ENCODE measurements at places on chromosomes 1 and 21. TPM values are rescaled to one million over a fixed set of nuclear protein-coding genes. Genes with fewer than 3 reads are reported as not detected.
A peak's percentile ranks its signal among the peaks of the same experiment; 100 is the strongest.

DNA sequence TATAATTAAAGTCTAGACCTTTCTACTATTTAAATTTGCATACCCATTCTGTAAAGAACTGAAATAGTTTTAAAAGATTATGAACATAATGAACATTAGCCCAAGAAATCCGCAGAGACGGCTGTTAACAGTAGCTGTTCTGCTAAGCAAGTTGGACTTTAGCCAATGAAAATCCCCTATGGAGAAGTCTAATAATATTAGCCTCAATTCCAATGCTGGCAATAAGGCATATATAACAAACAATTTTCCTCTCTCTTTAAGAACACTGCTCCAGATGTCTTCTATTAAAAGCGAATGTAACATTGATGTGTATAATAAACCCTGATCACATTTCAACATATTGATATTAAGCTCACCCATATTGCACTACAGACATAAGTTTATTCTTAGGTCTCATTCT is 221.3 kb upstream of the KCTD3 start:
- no peaks in the 10 kb centered on the region for H3K27me3 ChIP-seq
- H3K4me3 ChIP-seq, result no peak overlapping the region
- DNase-seq, result no peak
- H3K4me1 ChIP-seq, result no peaks in the 10 kb centered on the region

GRCh38 chr1:36172983-36173382 is 17.0 kb downstream of the MAP7D1 start:
- peak overlapping the region; percentile 41 for H3K27ac ChIP-seq
- peaks cover 3% of the 10 kb centered on the region for H3K4me1 ChIP-seq
- no peak overlapping the region for H3K4me3 ChIP-seq
- H3K36me3 ChIP-seq, result peaks cover 29% of the 10 kb centered on the region
- no peak for DNase-seq

DNA sequence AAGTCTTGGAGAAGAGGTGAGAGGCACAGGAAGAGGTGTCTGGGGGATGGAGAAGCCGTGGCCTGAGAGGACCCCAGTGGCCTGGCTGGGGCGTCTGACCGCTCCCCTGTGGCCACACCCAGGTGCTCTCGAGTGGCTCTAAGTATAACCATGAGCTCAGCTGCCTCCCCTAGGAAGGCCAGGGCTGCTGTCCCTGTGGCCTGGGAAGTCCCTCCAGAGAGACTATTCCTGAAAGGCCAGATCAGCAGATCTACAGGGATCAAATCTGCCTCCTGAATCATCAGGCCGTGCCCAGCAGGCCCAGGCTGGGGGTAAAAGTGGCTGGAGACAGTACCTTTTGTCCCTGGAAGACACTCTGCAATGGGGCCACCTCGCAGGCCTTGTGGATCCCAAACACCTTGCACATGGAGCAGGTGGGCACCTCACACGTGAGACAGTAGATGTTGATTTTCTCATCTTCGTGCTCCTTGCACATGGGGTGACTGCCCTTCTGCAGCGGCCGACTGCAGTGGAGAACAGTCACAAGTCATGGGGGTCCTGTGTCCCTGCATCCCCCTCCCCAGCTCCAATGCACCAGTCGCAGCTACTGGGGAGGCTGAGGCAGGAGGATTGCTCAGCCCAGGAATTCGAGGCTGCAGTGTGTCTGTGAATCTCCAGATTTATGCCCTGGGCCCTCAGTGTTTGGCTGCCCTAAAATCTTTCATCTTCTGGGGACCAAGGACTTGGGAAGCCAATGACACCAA is 6.4 kb downstream of the TRIM63 start:
- DNase-seq, result no peak
- H3K36me3 ChIP-seq, result no peaks in the 10 kb centered on the region
- no peak overlapping the region for H3K27ac ChIP-seq
- peaks cover 36% of the 10 kb centered on the region for H3K27me3 ChIP-seq
- no peak overlapping the region for H3K4me3 ChIP-seq

DNA sequence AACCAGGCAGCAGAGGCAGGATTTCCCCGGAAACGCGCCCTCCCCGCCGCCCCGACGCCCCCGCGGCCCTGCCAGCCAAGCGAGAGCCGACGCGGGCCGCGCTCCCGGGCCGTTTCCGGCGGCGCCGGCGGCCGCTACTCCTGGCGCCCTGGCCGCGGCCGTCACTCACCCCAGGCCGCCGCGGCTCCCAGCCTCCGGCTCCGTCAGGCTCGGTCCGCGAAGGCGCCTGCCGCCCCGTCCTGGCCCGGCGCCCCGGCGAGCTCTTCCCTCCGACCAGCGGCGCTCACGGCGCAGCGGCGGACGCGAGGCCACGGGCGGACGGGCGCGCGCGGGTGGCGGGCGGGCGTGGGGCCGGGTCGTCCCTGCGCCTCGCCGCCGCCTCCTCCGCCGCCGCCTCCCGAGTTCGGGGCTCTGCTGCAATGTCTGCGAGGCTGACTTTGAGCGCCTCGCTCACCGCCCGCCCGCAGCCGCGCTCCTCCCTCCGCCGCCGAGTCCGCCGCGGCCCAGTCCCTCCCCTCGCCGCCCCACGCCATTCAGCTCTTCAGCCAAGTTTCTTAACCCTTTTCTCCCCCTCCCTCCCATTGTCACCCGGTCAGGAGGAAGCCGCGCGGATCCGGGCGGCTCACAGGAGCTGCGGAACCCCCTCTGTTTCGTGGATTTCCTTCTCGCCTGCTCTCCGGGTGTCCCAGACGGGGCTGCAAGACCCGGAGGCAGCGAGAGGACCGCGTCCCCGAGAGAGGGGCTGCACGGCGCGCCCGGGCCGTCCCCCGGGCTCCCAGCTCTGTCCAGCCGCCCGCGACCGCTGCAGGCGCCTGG is at the start of gene NRIP1:
Gene NRIP1 (minus strand): TSS at position 425 of the 816 bp plus-strand sequence. CDS start 96,808 bp downstream, outside the sequence.
- DNase-seq, result peak; percentile 96
- peak within 1 kb of the TSS; percentile 94 for H3K4me3 ChIP-seq

DNA sequence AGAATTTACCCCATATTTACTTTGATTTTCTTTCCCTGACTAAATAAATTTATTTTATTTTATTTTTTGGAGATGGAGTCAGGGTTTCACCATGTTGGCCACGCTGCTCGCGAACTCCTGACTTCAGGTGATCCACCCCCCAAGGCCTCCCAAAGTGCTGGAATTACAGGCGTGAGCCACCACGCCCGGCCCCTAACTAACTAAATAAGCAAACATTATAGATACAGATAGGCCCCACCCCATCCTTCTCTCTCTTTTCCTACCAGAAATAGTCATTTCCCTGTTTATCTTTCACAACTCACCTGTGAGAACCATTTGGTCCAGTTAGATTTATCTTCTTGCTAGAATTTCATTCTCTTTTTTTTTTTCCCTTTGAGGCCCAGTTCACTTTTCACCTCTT is 167.3 kb downstream of the DISC1 start:
- no peak overlapping the region for H3K4me3 ChIP-seq
- H3K27ac ChIP-seq, result no peak overlapping the region

GRCh38 chr1:54583871-54584270 is 35.8 kb downstream of the ACOT11 start:
- no peaks in the 10 kb centered on the region for H3K27me3 ChIP-seq
- no peak overlapping the region for H3K4me3 ChIP-seq
- no peaks in the 10 kb centered on the region for H3K36me3 ChIP-seq
- no peak overlapping the region for H3K27ac ChIP-seq

DNA sequence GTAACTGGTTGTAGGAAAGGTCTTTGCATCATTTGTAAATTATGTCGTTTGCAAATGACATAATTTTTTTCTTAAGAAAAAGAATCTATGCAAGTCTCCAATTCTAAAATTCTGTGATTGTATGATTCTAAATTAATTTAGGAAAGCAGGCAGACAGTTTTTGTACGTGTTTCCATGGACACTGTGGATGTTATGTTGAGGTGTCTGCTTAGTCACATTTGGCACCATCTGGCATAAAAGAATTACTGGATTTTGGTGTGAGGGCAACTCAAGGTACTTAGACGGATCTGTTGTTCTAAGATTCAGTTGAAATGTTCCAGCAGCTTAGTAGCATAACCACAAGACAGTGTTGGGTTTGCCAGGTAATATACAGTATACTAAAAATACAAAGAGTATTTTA is 42.5 kb downstream of the C1orf21 start:
- DNase-seq, result no peak
- no peak overlapping the region for H3K27ac ChIP-seq
- H3K27me3 ChIP-seq, result no peaks in the 10 kb centered on the region

- peaks cover 26% of the 10 kb centered on the region for H3K27me3 ChIP-seq
- H3K4me3 ChIP-seq, result no peak overlapping the region
- no peaks in the 10 kb centered on the region for H3K36me3 ChIP-seq
- no peak overlapping the region for H3K27ac ChIP-seq
These were observed 106.7 kb downstream of the SETD4 start for GRCh38 chr21:35953597-35953996.

DNA sequence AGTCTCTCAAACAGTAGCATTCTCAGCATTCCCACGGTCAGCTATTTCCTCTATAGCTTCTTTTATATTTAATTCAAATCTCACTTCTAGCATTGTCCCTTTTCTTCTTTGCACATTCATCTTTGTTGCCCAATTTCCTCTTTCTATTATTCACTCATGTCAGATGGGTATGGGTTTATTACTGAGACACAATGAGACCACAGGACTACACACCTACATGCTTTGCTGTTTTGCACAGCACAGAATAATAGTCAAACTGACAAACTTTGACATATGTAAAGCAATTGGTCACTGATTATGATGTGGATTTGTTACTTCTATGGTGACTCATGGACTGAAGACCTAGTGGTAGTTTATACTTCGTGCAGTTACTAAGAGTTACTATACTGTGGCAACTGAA is 5.8 kb upstream of the CD1C start:
- DNase-seq, result no peak
- H3K4me3 ChIP-seq, result no peak overlapping the region
- H3K27me3 ChIP-seq, result peaks cover 2% of the 10 kb centered on the region
- no peaks in the 10 kb centered on the region for H3K4me1 ChIP-seq

DNA sequence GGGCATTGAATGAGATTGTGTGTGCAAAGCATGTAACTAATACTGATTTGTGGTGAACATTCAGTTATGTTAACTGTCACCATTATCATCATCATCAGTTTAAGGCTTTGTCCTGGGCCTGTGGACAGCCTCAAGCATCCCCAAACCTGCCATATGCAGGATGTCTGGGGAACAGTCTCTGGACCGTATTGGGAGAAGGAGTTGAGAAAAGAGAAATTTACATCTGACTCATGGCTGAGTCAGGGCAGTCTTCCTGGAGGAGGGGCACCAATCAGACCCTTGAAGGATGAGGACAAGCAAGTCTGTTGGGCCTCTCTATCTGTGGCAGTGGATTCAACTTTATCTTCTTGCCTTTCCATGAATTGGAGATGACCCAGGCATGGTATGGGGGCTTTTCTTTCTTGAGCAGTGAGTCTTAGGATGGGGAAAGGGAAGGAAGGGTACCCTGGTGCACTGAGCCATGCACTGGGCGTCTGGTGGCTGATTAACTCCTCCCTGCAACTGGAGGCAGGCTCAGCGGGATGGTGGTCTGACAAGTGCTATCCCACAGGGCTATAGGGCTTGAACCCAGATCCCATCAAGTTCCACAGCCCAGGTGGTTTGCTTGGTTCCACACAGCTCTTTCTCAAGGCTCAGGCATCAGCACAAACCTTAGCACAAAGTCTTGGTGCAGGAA is 2.9 kb downstream of the PADI3 start:
- H3K36me3 ChIP-seq, result no peaks in the 10 kb centered on the region
- H3K4me1 ChIP-seq, result peaks cover 19% of the 10 kb centered on the region

- H3K27ac ChIP-seq, result no peak overlapping the region
- no peak for DNase-seq
- H3K36me3 ChIP-seq, result no peaks in the 10 kb centered on the region
- H3K27me3 ChIP-seq, result peaks cover 55% of the 10 kb centered on the region
- no peaks in the 10 kb centered on the region for H3K4me1 ChIP-seq
- no peak overlapping the region for H3K4me3 ChIP-seq
These were observed 5.9 kb upstream of the THEM4 start for GRCh38 chr1:151915061-151915686.

- no peak overlapping the region for H3K27ac ChIP-seq
- no peaks in the 10 kb centered on the region for H3K27me3 ChIP-seq
- no peaks in the 10 kb centered on the region for H3K36me3 ChIP-seq
- no peaks in the 10 kb centered on the region for H3K4me1 ChIP-seq
- no peak for DNase-seq
These were observed 599.1 kb downstream of the PTPRU start for GRCh38 chr1:29835406-29835805.

DNA sequence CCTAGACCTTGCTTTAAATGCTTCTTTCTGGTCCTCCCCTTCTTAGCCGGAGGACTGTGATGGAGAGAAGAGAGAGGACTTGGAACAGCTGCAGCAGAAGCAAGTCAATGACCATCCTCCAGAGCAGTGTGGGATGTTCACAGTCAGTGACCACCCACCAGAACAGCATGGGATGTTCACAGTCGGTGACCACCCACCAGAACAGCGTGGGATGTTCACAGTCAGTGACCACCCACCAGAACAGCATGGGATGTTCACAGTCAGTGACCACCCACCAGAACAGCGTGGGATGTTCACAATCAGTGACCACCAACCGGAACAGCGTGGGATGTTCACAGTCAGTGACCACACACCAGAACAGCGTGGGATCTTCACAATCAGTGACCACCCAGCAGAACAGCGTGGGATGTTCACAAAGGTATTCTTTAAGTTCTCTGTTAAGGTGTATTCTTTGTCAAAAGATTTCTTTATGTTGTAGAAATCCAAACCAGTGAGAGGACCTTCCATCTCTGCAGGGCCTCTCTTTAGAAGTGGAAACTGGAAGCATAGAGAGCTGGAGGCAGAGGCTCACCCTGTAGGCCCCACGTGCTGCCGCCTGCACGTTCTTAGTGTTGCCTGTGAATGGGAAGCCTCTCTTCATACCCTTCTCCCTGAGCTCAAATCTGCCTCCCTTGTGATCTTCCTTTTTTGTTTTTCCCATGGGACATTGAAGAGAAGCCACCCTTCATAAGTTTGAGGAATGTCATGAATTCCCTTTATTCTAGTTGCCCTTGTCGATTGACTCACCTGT is 10.6 kb downstream of the PCNT start:
- no peak overlapping the region for H3K27ac ChIP-seq
- no peaks in the 10 kb centered on the region for H3K27me3 ChIP-seq
- peaks cover 8% of the 10 kb centered on the region for H3K4me1 ChIP-seq
- peaks cover 32% of the 10 kb centered on the region for H3K36me3 ChIP-seq
- H3K4me3 ChIP-seq, result no peak overlapping the region

DNA sequence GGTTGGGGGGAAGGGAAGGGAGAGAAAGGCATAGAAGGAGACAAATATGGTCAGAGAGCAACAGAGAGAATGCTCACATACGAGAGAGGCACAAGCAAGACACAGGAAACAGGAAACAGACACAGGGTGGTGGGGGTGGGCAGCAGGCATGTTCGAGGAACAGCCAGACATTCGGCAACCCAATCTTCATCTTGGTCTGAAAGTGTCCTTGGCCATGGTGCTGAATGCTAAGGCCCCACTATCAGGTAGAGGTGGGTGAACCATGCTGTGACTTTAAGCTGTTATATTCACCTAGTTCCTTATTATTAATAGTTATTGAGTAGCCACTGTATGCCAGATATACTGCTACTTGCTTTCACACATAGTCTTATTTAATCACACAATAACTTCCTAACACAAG is 109.2 kb downstream of the DDX20 start:
- no peak for DNase-seq
- no peak overlapping the region for H3K4me3 ChIP-seq
- H3K36me3 ChIP-seq, result no peaks in the 10 kb centered on the region
- no peaks in the 10 kb centered on the region for H3K4me1 ChIP-seq
- no peak overlapping the region for H3K27ac ChIP-seq
- H3K27me3 ChIP-seq, result no peaks in the 10 kb centered on the region

Gene GLMN
- total RNA-seq, result 12.1 TPM

Gene PRKCZ
- 3.1 TPM for total RNA-seq

Gene TSTD1
- 0.73 TPM for total RNA-seq

Gene LIN28A
- not detected for total RNA-seq

Gene HSF2BP
- 3.4 TPM for total RNA-seq

Gene SPATA45
- total RNA-seq, result not detected

Gene KIF14
- 2.6 TPM for total RNA-seq

Gene TCEA3
- 4.0 TPM for total RNA-seq

Measured in osteocyte (in vitro differentiated cells).